ENCODE measurements at places on chromosomes 3 and 15. TPM values are rescaled to one million over a fixed set of nuclear protein-coding genes. Genes with fewer than 3 reads are reported as not detected.

GRCh38 chr3:133926736-133927539 lies 31.3 kb upstream of the RAB6B start:
- H3K27ac ChIP-seq, result no peak overlapping the region
- no peak overlapping the region for H3K4me3 ChIP-seq
- no peaks in the 10 kb centered on the region for H3K27me3 ChIP-seq
- H3K4me1 ChIP-seq, result no peaks in the 10 kb centered on the region
- no peaks in the 10 kb centered on the region for H3K36me3 ChIP-seq

- no peak for DNase-seq
- peak overlapping the region; percentile 22 for H3K27ac ChIP-seq
- no peak overlapping the region for H3K4me3 ChIP-seq
- H3K4me1 ChIP-seq, result peaks cover 17% of the 10 kb centered on the region
- no peaks in the 10 kb centered on the region for H3K27me3 ChIP-seq
- H3K36me3 ChIP-seq, result no peaks in the 10 kb centered on the region
These were observed 29.5 kb upstream of the ZNF774 start for GRCh38 chr15:90322538-90322937.

DNA sequence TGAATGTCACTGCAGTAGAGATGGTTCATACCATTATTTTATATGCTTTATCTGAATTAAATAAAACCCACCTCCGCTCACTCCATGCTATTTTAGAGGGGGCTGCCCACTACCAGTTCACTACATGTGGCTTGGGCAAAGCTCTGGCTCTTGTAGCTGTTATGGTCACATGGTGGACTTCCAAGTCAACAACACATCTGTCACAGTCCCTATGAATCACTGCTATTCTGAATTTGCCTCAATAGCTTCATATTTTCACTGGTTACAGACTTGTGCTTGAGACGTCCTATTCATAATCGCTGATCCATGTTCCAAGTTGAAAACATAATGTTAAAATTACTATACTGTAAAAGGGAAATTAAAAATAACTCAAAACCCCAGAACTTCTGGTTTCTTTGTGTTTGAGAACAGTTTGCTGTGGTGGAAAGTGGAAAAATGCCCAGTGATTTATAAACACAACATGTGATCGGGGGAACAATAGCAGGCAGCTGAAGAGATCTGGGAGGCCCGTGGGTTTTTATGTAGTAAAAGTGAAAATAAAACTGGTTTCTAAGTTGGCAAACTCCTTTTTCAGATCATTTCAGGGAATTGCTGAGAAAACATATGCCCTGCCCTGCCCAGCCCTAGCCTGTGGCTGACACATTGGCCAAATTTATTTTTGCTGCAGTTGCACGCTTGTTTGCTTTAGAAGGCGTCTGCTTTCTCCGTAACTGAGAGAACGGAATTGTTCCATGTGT lies 128.8 kb upstream of the PRR23C start:
- H3K4me3 ChIP-seq, result no peak overlapping the region
- no peaks in the 10 kb centered on the region for H3K27me3 ChIP-seq
- no peaks in the 10 kb centered on the region for H3K4me1 ChIP-seq

DNA sequence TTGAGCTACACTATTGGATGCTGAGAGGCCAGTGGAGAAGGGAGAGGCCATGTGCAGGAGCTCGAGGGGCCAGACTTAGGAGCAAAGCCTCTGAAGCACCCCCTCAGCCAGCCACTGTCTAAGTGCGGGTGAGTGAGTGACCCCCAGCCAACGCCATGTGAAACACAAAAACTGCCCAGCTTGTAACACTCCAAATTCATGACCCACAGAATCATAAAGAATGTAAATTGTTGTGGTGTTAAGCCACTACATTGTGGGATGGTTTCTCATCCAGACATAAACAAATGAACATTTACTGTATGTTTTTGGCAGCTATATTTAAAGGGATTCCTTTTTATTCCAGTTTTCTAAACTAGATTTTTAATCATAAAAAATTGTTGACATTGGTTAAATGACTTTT lies 27.2 kb upstream of the TMEM158 start:
- DNase-seq, result no peak
- no peaks in the 10 kb centered on the region for H3K27me3 ChIP-seq
- H3K36me3 ChIP-seq, result no peaks in the 10 kb centered on the region

DNA sequence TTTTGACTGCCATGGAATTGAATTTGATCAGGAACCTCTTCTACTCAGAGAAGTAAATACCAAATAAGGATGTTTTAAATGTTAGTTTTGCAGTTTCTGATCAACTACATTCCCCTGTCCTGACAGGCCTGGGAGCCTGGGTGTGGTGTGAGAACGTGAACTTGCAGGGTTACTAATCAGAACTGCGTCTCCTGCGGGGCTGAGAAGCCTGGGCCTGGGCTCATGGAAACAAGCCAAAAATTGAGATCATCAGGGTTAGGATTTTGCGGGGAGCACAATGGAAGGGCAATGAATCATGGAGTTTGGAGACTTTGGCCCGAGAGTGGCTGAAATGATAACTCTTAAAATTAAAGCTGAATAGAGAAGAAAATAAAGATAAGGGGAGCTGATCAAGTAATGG lies 47.8 kb upstream of the C3orf70 start:
- no peak for DNase-seq
- H3K4me1 ChIP-seq, result no peaks in the 10 kb centered on the region
- H3K27ac ChIP-seq, result no peak overlapping the region
- H3K36me3 ChIP-seq, result no peaks in the 10 kb centered on the region
- H3K27me3 ChIP-seq, result no peaks in the 10 kb centered on the region
- no peak overlapping the region for H3K4me3 ChIP-seq

DNA sequence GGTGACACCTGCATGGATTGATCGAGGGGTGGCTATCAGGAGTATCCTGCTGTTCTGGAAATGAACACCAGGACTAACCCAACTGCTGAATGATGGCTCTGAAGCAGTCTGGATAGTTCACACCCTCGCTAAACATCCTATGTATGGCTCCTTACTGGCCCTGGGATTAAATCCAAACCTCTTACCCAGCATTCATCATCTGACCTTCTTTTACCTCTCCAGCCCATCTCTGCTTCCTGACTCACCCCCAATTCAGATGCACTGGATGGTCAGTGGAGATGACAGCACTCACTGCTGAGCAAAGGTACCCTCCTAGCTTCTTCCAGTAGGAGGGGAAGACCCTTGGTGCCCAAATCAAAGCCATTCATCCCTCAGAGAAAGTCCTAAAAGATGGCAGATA lies 235.2 kb upstream of the TRIM42 start:
- H3K36me3 ChIP-seq, result no peaks in the 10 kb centered on the region
- no peak overlapping the region for H3K27ac ChIP-seq
- no peak for DNase-seq
- no peaks in the 10 kb centered on the region for H3K27me3 ChIP-seq
- H3K4me3 ChIP-seq, result no peak overlapping the region

GRCh38 chr3:40452562-40452875 lies 4.6 kb upstream of the RPL14 start:
- peak overlapping the region; percentile 58 for H3K4me3 ChIP-seq
- no peaks in the 10 kb centered on the region for H3K36me3 ChIP-seq
- no peaks in the 10 kb centered on the region for H3K4me1 ChIP-seq
- peak overlapping the region; percentile 86 for H3K27ac ChIP-seq
- H3K27me3 ChIP-seq, result no peaks in the 10 kb centered on the region

DNA sequence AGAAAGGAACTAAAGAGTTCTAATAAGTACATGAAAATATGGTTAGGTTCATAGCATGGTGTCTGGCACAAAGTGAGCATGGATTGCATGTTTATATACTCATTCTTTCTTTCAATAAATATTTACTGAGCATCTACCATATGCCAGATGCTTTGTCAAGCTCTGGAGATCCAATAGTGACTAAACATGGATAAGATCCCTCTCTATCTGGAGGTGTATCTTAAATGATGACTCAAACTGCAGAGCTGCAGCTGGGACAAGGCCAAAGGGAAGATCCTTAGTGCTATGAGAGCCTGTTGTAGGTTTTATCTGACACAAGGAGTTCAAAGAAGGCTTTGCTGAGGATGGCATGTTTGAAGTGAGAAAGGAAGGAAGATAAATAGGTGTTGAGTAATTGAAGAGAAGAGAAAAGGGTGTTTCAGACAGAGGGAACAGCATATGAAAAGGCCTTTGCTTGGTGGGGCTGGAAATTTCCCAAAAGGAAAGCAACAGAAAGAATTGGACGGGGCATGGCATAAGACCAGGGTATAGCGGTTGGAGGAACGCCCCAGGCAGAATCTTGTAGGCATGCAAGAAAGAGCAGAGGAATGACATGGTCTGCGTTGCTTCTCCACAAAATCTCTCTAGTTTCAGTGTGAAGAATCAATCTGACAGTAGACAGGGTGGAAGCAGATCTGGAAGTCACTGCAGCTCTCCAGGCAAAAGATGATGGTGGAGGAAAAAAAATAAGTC lies 239.9 kb upstream of the LRTM1 start:
- H3K36me3 ChIP-seq, result no peaks in the 10 kb centered on the region
- H3K4me3 ChIP-seq, result no peak overlapping the region
- no peaks in the 10 kb centered on the region for H3K27me3 ChIP-seq
- no peak overlapping the region for H3K27ac ChIP-seq
- H3K4me1 ChIP-seq, result no peaks in the 10 kb centered on the region
- DNase-seq, result no peak

- H3K27ac ChIP-seq, result peak overlapping the region; percentile 53
- H3K36me3 ChIP-seq, result no peaks in the 10 kb centered on the region
- no peak overlapping the region for H3K4me3 ChIP-seq
- DNase-seq, result peak; percentile 61
- peaks cover 53% of the 10 kb centered on the region for H3K4me1 ChIP-seq
These were observed 33.7 kb downstream of the FILIP1L start for GRCh38 chr3:100080573-100080972.

- peaks cover 20% of the 10 kb centered on the region for H3K4me1 ChIP-seq
- H3K4me3 ChIP-seq, result no peak overlapping the region
- DNase-seq, result no peak
- H3K36me3 ChIP-seq, result peaks cover 2% of the 10 kb centered on the region
- H3K27ac ChIP-seq, result no peak overlapping the region
- no peaks in the 10 kb centered on the region for H3K27me3 ChIP-seq
These were observed 6.9 kb downstream of the RPL15 start for GRCh38 chr3:23923786-23924185.

- no peaks in the 10 kb centered on the region for H3K27me3 ChIP-seq
- DNase-seq, result no peak
These were observed 516.0 kb downstream of the GABRG3 start for GRCh38 chr15:27486683-27487647.

GRCh38 chr3:66082679-66083078 lies 44.0 kb upstream of the MAGI1 start:
- H3K36me3 ChIP-seq, result no peaks in the 10 kb centered on the region
- H3K4me3 ChIP-seq, result no peak overlapping the region
- no peaks in the 10 kb centered on the region for H3K27me3 ChIP-seq

DNA sequence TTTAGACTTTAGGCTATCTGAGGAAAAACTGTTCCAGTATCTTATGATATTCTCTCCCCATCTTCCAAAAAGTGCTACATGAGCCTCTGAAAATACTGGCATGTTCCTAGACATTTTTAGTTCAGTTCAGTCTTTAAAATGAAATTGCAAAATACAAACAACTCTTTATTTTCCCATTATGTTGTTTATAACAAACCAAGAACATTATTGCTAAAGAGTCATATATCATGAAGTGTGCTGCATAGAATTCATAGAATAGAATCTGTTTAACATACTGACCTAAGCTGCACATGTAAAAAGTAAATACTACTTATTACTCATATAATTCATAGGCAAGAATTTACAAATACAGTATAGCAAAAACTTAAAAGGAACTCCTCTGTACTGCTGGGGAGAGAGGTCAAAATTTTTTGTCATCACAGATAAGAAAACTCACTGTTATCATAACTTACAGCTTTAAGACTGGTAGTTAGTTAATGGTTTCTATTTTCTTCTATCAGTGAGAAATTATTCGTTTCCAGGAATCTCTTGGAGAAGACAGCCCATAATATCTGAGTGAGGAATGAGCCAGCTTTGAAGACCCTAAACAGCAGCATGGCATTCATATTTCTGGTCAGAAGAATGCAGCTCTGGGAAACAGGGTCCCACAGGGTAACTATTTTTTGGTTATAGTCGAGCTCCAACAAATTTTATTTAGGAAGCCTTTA lies 32.2 kb downstream of the FILIP1L start:
- no peak overlapping the region for H3K4me3 ChIP-seq
- peaks cover 59% of the 10 kb centered on the region for H3K4me1 ChIP-seq
- DNase-seq, result no peak
- no peaks in the 10 kb centered on the region for H3K27me3 ChIP-seq
- no peak overlapping the region for H3K27ac ChIP-seq

DNA sequence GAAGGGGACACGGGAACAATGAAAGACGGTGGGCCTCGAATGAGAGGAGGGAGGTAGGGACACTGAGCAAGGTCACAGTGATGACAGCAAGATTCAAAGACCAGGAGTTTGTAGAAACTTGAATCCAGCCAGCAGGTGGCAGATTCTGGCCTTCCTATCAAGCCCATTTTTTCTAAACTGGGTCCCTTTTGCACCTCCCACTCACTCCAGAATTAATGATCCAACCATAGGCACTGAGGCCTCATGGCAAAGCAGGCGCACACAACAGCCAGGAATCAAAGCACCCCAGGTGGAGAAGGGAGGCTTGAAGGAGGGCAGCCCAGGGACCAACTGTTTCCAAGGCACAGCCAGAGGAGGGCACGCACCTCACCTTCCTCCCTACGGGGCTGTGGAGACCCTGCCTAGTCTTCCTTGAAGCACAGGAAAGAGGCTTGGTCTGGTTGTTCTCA lies 90.2 kb downstream of the ANP32A start:
- peak; percentile 44 for DNase-seq
- H3K4me3 ChIP-seq, result no peak overlapping the region
- H3K27ac ChIP-seq, result no peak overlapping the region
- H3K27me3 ChIP-seq, result no peaks in the 10 kb centered on the region

GRCh38 chr15:70095408-70096214 lies 2.1 kb downstream of the TLE3 start:
- peaks cover 44% of the 10 kb centered on the region for H3K4me1 ChIP-seq
- no peaks in the 10 kb centered on the region for H3K27me3 ChIP-seq
- H3K36me3 ChIP-seq, result no peaks in the 10 kb centered on the region

Gene SLC2A2
- 4.0 TPM for total RNA-seq

Gene MESD
- total RNA-seq, result 30.3 TPM

Gene CDAN1
- total RNA-seq, result 32.3 TPM

Gene GALNT15
- not detected for total RNA-seq

Gene LRTM1
- total RNA-seq, result not detected

Gene LCTL
- not detected for total RNA-seq

Gene AGBL1
- not detected for total RNA-seq
